Thoracic aorta (tissue), 2 donors: ENCODE measurements at places on chromosomes 5 and 9. TPM values are rescaled to one million over a fixed set of nuclear protein-coding genes. Genes with fewer than 3 reads are reported as not detected.
A peak's percentile ranks its signal among the peaks of the same experiment; 100 is the strongest.

The SARDH gene
- 1.8 TPM for total RNA-seq

The TMEM215 gene
- not detected for total RNA-seq

GRCh38 chr5:40683305-40683704 is 3.6 kb downstream of the PTGER4 start:
- H3K4me1 ChIP-seq, result peaks cover 20% of the 10 kb centered on the region
- no peak overlapping the region for H3K27ac ChIP-seq
- H3K27me3 ChIP-seq, result no peaks in the 10 kb centered on the region
- peak overlapping the region; percentile 94 for H3K4me3 ChIP-seq
- no peak for DNase-seq

GRCh38 chr5:179762079-179762780 is 29.6 kb downstream of the MAML1 start:
- no peak overlapping the region for H3K4me3 ChIP-seq
- no peaks in the 10 kb centered on the region for H3K27me3 ChIP-seq
- H3K4me1 ChIP-seq, result peaks cover 65% of the 10 kb centered on the region

DNA sequence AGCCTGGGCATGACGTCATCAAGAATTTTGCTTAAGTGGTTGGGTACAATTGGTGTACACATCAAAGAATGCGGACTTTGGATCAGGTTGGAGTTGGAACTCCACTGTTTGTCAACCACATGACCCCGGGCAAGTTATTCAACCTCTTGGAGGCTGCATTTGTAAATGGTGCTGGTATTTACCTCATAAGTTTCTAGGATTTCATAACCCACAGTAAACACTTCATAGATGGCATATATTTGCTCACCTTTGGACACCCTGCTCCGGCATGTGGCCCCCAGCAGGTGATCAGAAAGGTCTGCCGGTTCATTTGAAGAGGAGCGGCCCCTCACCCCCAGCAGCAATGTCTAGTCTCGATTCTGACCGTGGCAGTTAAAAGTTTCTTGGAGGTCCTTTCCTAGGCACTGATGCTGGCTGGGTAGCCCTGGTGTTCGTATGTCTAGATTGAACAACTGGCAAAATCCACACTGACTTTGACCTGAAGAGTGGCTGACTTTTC is 60.6 kb downstream of the IL6ST start:
- H3K27me3 ChIP-seq, result no peaks in the 10 kb centered on the region
- no peak overlapping the region for H3K4me3 ChIP-seq
- peaks cover 2% of the 10 kb centered on the region for H3K36me3 ChIP-seq
- no peaks in the 10 kb centered on the region for H3K4me1 ChIP-seq
- no peak for DNase-seq
- H3K27ac ChIP-seq, result no peak overlapping the region
